ENCODE measurements at places on chromosomes 12 and 14.

DNA sequence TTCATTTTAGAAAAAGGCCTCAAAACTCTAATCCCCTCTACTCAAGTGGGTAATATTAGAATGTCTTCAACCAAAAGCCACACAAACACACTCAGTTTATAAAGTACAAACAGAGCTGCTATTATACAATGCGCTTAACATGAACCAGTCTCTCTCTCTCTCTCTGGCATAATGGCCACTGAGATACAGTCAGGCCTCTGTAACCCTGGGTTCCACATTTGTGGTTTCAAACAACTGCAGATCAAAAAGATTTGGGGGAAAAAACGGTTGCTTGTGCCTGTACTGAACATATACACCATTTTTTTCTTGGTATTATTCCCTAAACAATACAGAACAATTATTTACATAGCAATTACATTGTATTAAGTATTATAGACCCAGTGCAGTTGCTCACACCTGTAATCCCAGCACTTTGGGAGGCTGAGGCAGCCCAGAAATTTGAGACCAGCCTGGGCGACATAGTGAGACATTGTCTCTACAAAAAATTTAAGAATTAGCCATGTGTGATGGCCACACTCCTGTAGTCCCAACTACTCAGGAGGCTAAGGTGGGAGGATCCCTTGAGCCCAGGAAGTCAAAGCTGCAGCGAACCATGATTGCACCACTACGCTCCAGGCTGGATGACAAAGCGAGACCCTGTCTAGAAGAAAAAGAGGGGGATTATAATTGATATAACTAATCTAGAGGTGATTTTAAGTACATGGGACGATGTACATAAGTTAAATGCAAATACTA lies 5.6 kb downstream of the SLC11A2 start:
- H3K27me3 ChIP-seq: no peaks in the 10 kb centered on the region
- H3K36me3 ChIP-seq: no peaks in the 10 kb centered on the region
- peaks cover 55% of the 10 kb centered on the region for H3K4me1 ChIP-seq
- H3K27ac ChIP-seq: peak overlapping the region; percentile 43
- no peak overlapping the region for H3K4me3 ChIP-seq
- DNase-seq: peak; percentile 90

GRCh38 chr12:105922670-105923102 lies 216.1 kb downstream of the NUAK1 start:
- H3K36me3 ChIP-seq: no peaks in the 10 kb centered on the region
- no peak for DNase-seq
- no peaks in the 10 kb centered on the region for H3K4me1 ChIP-seq
- H3K27ac ChIP-seq: no peak overlapping the region
- H3K27me3 ChIP-seq: no peaks in the 10 kb centered on the region
- H3K4me3 ChIP-seq: no peak overlapping the region

DNA sequence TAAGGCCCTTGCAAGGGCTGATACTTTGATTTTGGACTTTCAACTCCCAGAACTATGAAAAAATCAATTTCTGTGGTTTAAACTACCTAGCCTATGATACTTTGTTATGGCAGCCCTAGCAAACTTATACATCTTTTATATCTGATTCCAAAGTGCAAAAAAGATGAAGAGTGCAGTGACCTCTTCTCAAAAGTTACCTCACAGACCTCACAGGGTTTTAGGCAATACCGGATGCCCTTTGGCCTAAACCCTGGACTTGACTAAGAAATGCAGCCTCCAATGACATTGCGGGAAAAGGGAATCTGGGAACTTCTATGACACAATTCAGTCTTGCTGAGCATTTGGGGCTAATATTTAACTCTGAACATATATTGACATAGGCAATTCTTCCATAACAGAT lies 63.3 kb downstream of the IGF1 start:
- no peak overlapping the region for H3K27ac ChIP-seq
- no peak overlapping the region for H3K4me3 ChIP-seq
- DNase-seq: no peak
- no peaks in the 10 kb centered on the region for H3K27me3 ChIP-seq
- no peaks in the 10 kb centered on the region for H3K4me1 ChIP-seq
- H3K36me3 ChIP-seq: no peaks in the 10 kb centered on the region

GRCh38 chr12:52837781-52838608 lies 3.9 kb upstream of the KRT79 start:
- no peaks in the 10 kb centered on the region for H3K27me3 ChIP-seq
- H3K36me3 ChIP-seq: no peaks in the 10 kb centered on the region
- H3K4me3 ChIP-seq: no peak overlapping the region

DNA sequence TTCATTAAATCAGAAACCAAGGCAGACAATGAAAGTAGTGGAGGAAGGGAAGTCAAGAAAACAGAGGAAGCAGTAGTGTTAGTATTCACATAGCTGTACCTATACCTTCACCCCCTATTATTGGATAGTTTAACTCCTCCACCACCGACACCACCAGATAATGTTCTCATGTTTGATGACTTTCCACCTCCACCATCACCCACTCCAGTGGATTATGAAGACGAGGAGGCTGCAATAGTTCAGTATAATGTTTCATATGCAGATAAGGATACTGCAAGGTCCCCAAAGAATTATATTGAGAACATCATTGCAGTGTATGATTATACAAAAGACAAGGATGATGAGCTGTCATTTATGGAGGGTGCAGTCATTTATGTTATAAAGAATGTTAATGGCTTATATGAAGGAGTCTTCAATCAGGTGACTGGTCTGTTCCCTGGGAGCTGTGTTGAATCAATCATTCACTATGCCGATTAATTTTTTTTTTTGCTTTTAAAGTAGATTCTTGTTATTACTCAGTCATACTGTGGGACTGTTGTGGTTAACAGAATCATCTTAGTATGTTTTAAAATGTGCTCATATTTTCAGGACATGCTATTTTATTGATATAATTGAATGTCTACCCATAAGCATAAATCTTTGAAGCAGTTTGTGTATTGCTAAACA lies 32.2 kb upstream of the KTN1 start:
- H3K36me3 ChIP-seq: no peaks in the 10 kb centered on the region
- no peak overlapping the region for H3K27ac ChIP-seq
- H3K4me3 ChIP-seq: no peak overlapping the region
- no peaks in the 10 kb centered on the region for H3K27me3 ChIP-seq
- no peak for DNase-seq

DNA sequence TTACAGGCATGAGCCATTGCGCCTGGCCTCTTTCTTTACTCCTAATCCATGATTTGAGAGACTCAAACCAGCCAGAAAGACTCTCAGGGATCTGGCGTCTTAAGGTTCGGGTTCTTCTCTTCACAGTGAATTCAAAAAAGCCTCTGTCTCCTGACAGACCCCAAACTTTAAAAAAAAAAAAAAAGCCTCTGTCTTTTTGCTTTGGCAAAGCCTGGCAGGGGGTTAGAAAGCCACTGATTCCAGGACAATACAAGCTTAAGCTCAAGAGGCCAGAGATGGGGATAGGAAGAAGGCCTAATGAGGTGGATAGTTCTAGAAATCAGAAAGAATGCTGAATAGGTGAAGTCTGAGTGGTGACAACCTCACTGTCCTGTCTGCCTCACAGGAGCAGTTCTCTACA lies 8.8 kb downstream of the NRIP2 start:
- no peak overlapping the region for H3K4me3 ChIP-seq
- H3K27ac ChIP-seq: no peak overlapping the region

GRCh38 chr14:96040828-96041371 lies 1.7 kb downstream of the C14orf132 start:
- H3K27ac ChIP-seq: no peak overlapping the region
- no peak for DNase-seq
- H3K27me3 ChIP-seq: peaks cover 71% of the 10 kb centered on the region
- no peaks in the 10 kb centered on the region for H3K36me3 ChIP-seq

DNA sequence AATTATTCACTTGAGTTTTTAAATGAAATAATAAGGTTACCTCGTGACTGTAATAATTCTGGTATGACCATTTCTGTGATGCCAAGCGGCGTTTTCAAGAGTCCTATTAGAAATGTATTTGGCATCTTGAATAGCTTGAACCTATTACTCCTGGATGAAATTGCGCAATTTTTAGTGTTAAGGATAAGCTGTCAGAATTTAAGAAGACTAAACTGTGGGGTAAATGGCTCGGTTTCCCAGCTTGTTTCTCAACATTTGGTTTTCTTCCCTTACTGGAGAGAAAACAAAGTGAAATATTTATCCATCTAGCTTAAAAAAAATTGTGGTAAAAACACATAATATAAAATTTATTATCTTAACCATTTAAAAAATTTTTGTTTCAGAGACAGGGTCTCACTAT lies 26.8 kb downstream of the PCNX1 start:
- no peaks in the 10 kb centered on the region for H3K27me3 ChIP-seq
- DNase-seq: no peak
- H3K36me3 ChIP-seq: no peaks in the 10 kb centered on the region
- H3K27ac ChIP-seq: no peak overlapping the region
- peaks cover 13% of the 10 kb centered on the region for H3K4me1 ChIP-seq
